Activated CD4-positive, alpha-beta T cell treated with anti-CD3 and anti-CD28 coated beads for 1 hour (primary cell): ENCODE measurements at places on chromosomes 4 and X.

GRCh38 chr4:2757426-2757825 is 1.3 kb upstream of the TNIP2 start:
- DNase-seq, result no peak

DNA sequence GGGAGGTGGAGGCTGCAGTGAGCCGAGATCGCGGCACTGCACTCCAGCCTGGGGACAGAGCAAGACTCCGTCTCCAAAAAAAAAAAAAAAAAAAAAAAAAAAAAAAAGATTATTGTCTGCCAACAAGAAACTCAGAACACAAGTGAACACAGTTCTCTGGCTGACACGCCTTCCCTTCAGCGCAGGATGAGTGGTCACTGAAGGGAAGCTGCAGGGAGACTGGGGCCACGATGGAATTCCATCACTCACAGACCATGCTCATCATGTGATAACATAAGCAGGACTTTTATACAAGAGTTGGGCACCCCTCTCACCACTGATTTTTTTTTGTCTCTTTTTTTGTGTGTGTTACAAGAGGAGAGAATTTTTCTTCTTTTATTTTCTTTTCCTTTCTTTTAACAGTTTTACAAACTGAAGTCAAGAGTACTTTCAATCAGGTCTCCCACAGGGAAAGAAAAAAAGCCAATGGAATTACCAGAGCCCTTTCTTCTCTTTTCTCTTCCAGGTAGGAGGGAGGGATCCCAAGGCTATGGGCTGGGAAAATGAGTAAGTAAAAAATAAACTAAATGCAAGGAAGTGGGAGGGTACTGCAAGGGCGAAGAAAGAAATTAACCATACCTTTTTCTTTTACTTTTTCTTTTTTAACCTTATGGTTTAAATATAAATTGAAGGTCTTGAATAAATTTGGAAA is 435.6 kb downstream of the GPM6A start:
- DNase-seq, result no peak

DNA sequence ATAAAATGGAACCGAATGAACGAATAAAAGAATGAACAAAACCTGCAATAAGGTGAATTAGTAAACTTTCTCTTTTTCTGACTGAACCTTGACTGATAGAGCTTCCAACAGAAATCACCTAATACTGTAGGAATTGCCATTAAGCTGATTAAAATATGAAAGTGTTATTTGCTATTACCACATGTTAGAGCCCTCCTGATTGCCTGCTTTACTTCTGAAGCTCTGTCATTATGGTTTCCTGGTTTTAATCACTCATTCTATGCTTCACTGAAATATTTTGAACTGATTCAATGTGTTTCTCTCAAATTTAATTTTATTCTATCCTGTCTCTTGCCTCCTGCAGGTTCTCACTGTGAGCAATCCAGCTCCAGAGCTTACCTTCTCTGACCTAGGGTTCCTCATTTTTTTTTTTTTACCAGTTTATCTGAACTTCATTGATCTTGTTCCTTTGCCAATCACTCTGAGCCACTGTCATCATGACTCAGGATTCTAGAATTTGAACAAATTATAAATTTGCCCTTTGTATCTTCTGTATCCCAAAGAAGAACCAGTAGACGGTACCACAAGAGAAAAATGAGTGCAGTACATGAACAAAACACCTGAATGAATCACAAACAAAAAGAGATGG is 48.1 kb upstream of the UGT2B15 start:
- DNase-seq, result no peak

DNA sequence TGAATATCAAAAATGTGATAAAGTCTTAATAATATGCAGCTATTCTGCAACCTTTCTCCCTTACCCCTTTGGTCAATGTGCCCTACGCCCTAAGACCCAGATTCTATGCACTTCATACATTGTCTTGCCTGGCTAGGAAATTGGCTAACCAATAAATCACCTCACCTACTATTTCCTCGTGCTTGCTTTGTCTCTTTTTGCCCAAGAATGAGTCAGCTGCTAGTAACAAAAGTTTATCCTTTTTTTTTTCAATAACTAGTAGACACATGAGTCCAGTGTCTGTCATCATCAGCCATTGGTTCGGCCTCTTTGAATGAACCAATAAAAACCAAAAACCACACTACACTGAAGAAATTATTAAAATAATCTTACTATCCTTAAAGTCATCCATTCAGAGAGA is 387.1 kb downstream of the PPP3CA start:
- no peak for DNase-seq

GRCh38 chr4:139535228-139535870 is 20.7 kb downstream of the SETD7 start:
- no peak for DNase-seq

- no peak for DNase-seq
These were observed 47.0 kb upstream of the RAPGEF2 start for GRCh38 chr4:159055833-159056232.

DNA sequence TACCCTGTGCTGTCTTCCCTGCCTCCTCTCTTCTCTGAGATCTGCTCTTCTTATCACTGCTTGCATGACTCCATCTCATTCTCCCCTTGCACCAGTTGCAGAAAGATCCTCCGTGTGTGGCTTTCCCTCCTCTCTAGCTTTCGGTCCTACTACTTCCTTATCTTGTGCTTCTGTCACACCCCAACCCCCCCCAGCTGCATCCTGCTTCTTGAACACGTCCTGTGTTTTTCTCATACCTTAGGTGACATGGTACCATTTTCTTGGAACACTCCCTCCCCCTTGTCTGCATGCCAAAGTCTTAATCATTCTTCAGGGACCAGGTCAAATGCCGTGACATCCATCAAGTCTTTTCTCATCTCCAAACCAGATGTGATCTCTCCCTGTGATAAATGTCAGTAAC is 46.4 kb downstream of the FHL1 start:
- DNase-seq, result no peak

DNA sequence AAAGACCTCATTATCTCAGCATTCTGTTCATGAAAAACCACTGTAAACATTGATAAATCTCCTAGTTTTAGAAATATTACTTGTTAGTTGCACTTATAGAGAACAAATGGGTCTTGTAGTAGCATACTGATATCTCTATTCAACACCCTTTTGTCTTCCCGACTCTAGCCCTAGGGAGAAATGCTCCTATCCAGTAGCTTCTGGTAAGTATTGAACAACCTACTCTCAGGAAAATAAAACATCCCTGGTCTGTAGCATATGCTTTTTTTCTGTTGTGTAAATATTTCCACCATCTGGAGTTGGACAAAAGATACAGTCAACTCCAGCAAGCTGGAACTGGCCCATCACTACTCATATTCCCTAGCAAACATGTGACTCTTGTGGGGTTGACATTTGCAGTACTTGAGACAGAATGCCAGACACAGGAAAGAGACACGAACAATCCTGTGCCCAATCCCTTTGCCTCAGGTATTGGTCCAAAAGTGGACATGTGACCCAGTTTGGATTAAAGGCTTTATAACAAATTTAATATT is 188.2 kb downstream of the GC start:
- no peak for DNase-seq

GRCh38 chr4:79638735-79639134 is 230.7 kb upstream of the GK2 start:
- no peak for DNase-seq

DNA sequence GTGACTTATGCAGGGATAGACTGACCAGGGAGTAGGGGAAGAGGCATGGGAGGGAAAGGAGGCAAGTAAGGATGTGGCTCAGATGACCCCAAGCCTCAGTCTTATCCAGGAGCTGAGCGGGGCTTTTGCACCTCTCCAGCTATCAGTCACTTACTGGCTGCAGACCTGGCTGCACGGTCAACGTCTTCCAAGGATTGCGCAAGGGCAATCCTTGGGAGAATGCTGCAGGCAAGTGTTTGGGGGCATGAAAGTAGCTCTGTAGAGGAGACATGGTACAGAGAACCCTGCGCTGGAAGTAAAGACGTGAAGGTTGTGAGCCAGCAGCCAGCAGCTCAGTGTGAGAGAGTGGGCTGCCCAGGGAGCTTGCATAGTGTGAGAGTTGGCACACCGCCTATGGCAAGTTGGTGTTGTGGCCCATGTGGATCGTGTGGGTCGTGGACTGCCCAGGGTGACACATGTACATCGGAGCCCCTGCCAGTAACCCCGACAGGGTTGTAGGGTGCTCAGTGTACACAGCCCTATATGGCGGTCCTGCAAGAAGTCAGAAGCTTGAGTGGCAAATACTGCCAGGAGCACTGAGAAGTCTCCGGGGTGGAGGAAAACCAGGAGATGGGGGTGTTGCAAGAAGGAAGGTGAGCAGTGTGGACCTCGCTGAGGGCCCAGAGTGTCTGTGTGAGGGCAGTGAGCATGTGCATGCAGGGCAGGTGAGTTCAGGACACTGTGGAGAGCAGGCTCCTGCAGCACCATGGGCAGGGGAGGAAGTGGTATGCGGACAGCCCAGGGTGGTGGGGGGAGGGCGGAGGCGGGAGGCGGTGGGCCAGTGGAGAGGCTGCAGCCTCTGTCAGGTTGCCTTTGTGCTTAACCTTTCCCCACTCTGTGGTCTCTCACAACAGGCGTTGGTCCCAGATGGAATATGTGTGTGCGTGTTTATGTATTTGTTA is 50.9 kb downstream of the KIT start:
- no peak for DNase-seq

GRCh38 chr4:13176741-13177142 is 307.4 kb downstream of the RAB28 start:
- no peak for DNase-seq

DNA sequence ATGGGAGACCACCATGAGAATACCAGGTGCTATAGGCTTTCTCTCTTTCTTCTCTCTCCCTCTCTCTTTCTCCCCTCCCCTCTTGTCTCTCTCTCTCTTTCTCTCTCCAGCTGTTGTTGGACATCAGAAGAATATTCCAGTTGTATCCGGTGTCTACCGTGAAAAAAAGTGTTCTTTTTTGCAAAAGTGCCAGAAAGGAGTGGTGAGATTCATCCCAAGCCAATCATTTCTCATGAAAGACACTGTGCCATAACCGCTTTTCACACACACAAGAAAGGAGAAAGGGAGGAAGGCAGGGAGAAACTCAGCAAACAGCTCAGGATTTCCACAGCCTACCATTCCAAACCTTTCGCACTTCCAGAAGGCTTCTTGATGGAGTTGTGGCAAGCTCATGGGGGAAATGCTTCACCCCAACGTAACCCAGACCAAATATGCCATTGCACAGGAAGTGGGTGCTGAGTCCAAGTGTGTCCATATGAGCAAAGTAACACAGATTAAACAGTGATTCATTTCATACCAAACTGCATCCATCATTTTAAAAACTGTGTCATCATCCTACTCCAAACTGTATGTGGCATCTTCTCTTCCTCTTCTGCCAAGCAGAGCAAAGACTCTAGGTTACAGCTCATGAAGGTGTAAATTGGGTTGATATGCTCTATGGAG is 224.0 kb downstream of the APBB2 start:
- DNase-seq, result no peak

DNA sequence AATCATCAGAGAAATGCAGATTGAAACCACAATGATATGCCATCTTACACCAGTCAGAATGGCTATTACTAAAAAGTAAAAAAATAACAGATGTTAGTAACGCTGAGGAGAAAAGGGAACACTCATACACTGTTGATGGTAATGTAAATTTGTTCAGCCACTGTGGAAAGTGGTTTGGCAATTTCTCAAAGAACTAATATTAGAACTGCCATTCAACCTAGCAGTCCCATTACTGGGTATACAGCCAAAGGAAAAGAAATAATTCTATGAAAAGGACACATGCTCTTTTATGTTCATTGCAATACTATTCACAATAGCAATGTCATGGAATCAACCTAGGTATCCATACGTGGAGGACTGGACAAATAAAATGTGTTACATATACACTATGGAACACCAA is 566.3 kb downstream of the STPG2 start:
- no peak for DNase-seq

GRCh38 chrX:133297284-133297683 is 79.1 kb upstream of the TFDP3 start:
- no peak for DNase-seq

GRCh38 chrX:54807524-54808108 is at the start of gene MAGED2:
MAGED2 (plus strand) TSS chrX:54807745; CDS start chrX:54809332, 1,587 bp downstream.
- DNase-seq, result peak; percentile 24

GRCh38 chr4:100674976-100675375 is 157.2 kb upstream of the EMCN start:
- DNase-seq, result no peak

- DNase-seq, result no peak
These were observed 153.2 kb upstream of the FRG1 start for GRCh38 chr4:189787216-189788031.
